ENCODE measurements at places on chromosomes 2 and 18.
A peak's percentile ranks its signal among the peaks of the same experiment; 100 is the strongest.

- DNase-seq: no peak
Observed at GRCh38 chr2:170084820-170085491, 93.0 kb upstream of the MYO3B start.

DNA sequence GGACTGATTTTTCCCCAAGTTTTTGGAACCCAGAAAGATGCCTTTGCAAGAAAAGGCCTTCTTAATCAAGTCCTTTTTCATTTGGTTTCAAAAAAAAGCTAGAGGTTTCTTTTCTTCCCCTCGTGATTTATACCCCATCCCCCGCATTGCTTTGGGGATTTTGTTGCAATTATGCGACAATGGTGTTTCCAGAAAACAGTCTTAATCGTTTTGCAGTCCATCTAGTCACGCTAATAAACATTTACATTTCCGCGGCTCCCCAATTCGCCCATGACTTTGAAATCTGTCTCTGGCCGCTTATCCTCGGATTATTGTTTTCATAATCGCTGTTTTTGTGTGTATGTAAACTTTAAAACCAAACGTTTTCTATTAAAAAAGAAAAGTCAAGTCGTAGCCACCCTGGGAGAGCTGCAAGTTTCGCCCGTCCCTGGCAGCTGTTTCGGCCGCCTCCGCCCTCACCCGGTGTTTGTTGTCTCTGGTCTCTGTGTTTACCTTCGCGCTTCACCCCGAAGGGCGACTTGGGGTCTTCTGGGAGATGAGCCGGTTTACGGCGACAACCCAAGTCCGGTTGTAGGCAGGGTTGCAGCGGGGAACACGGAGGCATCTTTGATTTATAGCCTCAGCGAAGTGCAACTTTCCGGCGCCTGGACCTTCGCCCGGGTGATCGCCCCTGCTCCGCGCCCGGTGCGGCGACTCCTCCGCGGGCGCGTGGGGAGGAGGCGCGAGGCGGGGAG is 667 bp downstream of the SP9 start:
- DNase-seq: no peak

DNA sequence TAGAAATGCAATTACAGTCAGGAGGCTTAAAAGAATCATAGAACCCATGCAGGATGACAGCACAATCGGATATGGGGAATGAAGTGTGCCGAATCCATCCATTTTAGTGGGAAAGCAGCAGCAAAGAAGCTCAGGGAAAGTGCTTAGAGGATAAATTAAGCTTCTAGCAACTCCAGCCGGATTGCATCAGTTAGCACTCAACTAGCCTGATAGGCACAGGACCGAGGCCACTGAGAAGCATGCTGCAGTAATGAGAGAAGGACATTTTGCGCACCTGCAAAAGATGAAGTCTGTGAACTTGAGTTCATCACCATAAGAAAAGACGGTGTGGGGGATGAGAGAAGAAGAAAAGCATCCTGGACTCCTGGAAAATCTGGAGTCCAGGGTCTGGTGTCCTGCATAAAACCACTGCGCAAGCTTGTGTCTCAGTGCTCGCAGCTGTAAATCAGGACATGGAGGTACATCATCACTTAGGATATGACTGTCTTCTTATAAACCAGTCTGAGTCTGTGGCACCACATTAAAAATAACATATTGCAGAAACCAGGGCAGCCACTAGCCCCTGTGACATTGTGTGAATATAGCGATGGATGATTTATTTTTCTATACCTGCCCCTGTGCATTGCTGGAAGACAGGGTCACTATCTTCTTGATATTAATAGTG is 665.5 kb upstream of the SOX11 start:
- no peak for DNase-seq

DNA sequence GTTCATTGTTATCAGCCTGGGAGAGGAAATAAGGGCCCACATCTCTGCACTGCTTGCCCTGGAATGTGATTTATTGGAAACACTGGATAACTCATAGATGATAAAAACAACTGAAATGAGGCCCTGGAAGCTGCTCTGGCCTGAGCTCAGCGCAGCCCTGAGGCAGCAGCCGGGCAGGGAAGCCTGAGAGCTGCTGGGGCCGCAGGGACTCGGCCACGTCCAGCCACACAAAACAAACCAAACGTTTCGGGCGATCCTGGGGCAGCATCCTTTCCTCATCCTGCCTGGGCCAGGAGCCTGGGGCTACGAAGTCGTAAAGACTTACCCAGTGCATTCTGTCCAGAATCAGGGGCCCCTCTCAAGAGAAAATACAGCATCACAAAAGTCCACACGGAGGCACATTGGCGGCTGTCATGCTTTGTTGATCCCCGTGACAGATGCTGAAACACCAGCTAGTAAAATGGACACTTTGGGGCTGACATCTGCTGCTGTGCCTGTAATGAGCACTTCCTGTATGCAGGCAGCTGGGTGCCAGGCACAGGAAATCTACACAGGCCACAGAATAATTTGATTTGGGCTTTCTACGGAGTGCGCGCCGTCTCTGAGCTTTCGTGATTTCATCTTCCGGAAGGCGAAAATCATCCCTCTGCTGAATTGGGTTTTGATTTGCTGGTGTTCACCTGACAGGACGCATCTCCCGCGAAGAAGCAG is 250.6 kb downstream of the EIPR1 start:
- no peak for DNase-seq

DNA sequence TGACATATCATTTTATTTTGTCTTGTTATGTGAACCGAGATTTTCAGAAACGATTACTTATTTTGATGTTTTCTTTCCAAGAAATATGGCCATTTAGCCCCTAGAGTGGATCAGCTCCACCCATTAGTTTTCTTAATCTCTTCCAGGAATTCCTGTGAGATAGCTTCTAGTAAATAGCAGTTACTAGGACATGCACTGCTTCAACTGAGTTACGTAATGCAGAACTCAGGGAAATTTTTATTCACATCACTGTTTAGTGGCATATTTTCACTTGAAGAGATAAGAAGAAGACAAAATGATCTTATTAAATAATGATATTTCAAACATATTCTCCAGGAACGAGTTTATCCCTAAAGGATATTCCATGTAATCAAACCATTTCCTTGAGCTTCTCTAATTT is 573.5 kb upstream of the CNTNAP5 start:
- no peak for DNase-seq

DNA sequence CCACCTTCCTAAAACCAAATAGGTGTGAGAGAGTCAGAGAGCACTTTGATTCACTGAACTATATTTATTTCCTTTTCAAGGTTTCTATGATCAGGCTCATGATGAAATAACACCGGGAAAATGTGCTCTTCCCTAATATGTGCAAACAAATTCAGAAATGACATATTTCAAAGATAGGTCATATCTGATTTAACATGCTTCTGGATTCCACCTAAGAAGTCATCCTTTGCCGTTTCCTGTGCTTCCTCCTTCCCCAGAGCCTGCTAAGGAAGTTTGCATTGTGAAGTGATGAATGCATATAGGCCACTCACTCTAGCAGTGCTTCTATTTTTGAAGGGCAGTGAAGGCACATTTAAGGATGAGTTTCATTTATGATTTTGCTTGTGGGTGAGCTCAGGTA is 327.6 kb downstream of the TDRD15 start:
- no peak for DNase-seq

- DNase-seq: no peak
Observed at GRCh38 chr2:134153294-134153880, 100.5 kb upstream of the MGAT5 start.

GRCh38 chr2:231228223-231228622 is 29.8 kb downstream of the ARMC9 start:
- peak; percentile 10 for DNase-seq

- DNase-seq: no peak
Observed at GRCh38 chr2:203861197-203861596, 6.4 kb upstream of the CTLA4 start.

DNA sequence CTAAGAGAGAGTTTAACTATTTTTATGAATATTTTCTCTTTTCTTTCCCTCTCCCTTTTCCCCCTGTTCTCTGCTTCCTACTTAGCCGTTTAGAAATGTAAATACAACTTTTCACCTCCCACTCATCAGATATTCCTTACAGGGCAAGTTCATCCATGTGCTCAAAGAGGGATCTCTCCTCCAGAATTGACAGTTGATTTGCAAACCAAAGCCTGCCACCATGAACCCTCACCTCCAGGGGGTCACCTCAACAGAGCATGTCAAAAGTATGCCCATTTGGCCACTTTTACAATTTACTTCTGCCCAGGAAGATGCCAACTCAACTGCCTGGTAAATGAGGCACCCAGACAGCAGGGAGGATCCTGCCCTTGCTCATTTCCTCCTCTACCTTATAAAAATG is 149.2 kb upstream of the GYPC start:
- DNase-seq: no peak

DNA sequence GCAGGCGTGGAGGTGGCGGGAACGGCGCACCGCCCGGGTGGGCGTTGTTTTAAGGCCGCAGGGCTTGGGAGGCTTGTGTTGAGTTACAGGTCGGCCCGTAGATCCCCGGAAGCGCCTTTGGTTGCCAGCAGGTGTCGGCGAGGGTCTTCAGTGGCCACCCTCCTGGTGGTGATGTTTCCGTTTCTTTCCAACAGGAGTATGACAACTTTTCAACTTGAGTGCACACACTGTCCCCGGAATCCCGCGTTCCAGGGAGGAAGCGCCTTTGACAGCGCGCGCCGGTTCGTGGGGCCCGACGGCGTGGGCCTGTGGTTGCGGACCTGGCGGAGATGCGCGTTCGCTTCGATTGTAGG is 1.0 kb upstream of the HDAC4 start:
- DNase-seq: no peak

GRCh38 chr2:174210862-174211261 is 37.5 kb downstream of the OLA1 start:
- no peak for DNase-seq

DNA sequence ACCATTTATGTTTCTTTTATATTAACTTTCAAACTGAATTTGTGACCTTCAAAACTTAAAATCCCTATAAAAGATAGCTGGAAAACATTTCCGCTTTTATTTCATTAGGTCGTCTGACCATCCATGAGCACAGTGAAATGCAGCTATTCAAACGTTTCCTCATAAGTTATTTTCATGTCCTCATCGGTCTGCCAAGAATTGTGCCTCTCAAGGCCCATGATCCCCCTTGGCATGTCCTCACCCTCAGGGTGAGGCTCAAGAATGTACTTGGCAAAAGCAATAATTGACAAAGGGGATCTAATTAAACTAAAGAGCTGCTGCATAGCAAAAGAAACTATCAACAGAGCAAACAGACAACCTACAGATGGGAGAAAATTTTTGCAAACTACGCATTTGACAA is 12.4 kb downstream of the SLC66A2 start:
- DNase-seq: no peak

- no peak for DNase-seq
Observed at GRCh38 chr2:157245846-157246764, 11.4 kb upstream of the GALNT5 start.

DNA sequence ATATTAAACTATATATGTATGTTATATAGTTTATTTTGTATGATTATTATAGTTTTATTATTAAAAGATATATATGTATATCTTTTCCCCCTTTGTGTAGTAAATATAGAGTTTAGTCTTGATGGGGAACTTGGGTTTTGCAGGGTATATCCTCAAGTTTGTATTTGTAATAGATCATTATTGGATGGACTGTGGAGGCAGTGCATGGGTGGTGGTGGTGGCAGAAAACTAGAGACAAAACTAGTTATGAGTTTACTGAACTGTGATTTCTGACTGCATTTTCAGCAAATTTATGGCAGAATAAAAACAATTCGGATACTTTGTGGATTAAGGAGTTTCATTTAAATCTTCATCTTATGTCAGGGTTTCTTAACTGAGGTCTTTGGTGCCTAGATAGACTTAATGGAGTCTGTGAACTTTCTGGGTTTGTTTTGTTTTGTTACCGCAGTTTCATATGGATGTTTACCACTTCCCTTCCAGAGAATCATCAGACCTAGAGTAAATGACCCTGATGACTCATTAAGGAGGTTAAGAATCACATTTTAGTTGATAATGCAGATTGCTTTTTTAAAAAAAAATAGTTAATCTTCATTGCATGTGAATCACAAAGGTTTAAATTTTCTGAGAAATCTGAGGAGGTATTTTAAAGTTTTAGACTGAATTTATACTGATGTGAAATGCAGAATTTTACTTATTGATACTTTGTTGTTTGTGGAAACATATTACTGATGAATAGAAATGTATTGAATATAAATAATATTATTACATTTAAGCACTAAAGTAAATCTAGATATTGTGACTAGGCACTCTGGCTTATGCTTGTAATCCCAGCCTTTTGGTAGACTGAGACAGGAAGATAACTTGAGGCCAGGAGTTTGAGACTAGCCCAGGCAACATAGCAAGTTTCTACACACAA is 14.5 kb downstream of the EPC2 start:
- DNase-seq: no peak

GRCh38 chr2:45591073-45591472 is 20.0 kb downstream of the SRBD1 start:
- DNase-seq: no peak

DNA sequence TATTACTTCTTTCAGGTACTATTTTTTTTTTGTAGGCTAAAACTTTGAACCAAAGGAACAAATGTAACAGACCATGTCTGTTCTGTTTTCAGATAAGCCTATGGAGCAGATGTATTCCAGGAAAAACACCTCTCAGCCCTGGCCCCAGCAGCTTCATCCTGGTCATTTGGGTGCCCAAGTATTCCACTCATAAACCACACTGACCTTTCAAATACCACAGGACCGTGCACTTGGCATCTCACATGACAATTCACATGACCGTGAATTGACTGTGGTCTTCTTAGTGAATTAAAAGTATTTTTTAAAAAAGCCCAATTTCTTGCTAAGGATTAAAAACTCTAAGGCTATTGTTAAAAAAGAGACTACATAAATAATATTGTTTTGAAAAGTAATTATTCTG is 50.2 kb downstream of the SMIM21 start:
- no peak for DNase-seq

GRCh38 chr2:205815673-205816072 is 133.4 kb downstream of the NRP2 start:
- DNase-seq: no peak

DNA sequence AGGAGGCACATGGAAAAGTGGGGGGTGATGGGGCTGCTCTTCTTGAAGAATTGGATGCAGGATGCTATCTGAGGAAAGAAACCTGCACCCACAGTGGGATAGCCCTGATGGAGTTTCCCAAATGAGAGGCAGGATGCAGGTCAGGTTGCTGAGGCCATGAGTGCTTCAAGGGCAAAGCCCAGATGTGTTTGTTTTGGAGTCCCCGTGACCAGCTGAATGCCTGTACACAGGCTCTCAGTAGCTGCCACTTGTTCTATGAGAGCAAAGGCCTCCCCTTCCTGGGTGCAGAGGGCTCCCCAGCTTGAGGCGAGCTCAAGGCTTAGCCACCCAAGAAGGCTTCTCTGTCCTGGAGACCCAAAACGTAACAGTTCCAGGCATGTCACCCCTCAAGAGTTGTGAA is 192.7 kb downstream of the SEPTIN10 start:
- DNase-seq: no peak

DNA sequence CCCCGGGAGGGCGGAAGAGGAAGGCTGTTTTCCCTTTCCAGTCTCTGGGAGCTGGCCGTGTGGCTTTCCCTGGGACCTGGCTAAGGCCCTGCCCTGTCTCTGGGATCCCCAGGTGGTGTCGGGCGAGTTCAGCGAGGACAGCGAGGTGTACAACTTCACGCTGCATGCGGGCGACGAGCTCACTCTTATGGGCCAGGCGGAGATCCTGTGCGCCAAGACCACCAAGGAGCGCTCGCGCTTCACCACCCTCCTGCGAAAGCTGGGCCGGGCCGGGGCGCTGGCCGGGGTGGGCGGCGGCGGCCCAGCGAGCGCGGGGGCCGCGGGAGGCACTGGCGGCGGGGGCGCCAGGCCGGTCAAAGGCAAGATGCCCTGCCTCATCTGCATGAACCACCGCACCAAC is 11.2 kb downstream of the GAREM2 start:
- no peak for DNase-seq
